ENCODE measurements at places on chromosomes 6 and 20. TPM values are rescaled to one million over a fixed set of nuclear protein-coding genes. Genes with fewer than 3 reads are reported as not detected.

GOPC gene
- 45.0 TPM for total RNA-seq

TLDC2 gene
- not detected for total RNA-seq

DEFB124 gene
- not detected for total RNA-seq

FOXP4 gene
- 43.7 TPM for total RNA-seq

MED23 gene
- total RNA-seq, result 28.3 TPM

DNA sequence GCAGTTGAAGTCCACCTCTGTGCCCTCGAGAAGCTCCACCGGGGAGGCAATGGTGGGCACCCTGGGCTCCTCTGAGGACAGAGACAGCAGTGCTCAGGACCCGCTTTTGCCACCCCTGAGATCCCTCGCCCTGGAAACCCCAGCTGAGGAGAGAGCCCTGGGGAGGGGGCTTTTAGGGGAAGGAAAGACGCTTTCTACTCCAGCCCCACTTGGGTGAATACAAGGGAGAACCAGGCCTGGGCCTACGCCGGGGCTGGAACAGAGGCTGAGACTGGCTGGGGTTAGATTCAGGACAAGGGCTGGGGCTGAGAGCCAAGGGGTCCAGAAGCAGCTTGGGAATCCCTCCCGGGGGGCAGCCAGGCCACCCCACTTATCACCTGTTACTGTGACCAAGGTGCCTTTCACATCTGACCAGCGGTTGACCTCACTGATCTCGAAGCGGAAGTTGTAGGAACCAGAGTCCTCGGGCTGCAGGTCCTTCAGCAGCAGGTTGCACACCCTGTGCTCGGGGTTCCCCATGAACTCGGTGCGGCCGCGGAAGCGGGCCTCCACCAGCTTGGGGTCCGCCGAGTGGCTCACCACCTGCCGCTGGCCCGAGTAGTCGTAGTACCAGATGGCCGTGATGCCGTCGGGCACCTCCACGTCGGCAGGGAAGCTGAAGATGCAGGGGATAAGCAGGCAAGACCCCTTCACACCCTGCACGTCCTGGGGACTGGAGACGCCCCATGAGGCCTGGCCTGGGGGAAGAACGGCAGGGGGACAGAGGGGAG lies 6.2 kb downstream of the SIGLEC1 start:
- no peaks in the 10 kb centered on the region for H3K4me1 ChIP-seq
- no peak overlapping the region for H3K4me3 ChIP-seq
- H3K27me3 ChIP-seq, result no peaks in the 10 kb centered on the region
- H3K36me3 ChIP-seq, result no peaks in the 10 kb centered on the region
- no peak overlapping the region for H3K27ac ChIP-seq
- no peak for DNase-seq

DNA sequence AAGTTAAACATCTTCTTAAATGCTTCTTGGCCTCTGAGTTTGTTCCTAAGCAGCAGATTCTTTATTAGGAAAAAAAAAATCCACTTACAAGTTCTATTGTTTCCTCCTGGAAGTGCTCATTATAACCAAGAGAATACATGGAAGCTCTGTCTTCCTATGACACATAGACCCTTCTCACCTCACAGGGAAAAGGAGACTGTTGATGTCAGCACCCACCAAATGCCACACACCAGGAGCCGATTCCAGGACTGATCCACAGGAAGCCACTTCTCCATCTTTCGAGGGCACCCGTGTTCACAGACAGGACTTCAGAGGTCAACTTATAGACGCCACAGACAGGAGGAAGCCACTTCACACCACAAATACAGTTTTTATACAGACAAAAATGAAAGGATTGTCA lies 13.4 kb upstream of the BNIP5 start:
- peak overlapping the region; percentile 96 for H3K27ac ChIP-seq
- no peaks in the 10 kb centered on the region for H3K36me3 ChIP-seq
- peaks cover 23% of the 10 kb centered on the region for H3K4me1 ChIP-seq
- peak; percentile 52 for DNase-seq

DNA sequence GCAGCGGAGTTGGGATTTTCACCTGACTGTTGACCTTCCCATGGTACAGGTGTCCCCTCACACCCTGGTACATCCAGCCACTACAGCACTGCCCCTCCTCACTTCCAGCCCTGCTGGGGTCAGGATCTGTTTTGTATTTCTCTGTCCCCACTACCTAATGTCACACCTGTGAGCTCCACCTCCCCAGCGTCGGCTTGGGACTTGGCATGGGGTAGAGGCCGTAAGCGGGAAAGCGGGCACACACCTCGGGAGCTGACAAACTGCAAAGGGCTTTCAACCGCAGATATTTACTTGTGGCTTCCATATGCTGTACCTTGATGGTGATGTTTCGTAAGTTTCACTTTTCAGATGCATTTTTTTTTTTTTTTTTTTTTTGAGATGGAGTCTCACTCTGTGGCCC lies 5.4 kb upstream of the CCN5 start:
- DNase-seq, result no peak
- H3K4me3 ChIP-seq, result no peak overlapping the region
- no peaks in the 10 kb centered on the region for H3K36me3 ChIP-seq
- peaks cover 5% of the 10 kb centered on the region for H3K4me1 ChIP-seq

DNA sequence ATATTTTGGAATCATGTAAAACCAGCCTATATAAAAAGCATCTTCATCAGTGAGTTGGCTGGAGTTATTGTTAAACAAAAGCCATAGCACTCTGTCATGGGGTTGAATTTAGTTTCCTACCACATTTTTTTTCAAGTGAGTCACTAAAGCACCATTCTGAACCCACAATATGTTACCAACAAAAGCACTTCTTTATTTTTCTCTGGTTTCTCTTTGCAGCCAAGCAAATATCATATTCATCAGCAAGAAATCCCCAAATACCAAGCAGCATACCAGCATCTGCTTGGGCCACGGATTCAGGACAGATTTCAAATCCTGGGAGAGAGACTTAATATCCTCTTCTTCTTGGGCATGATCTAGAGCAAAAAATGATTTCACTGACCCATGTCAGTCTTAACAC lies 441.4 kb downstream of the BCKDHB start:
- peak overlapping the region; percentile 76 for H3K27ac ChIP-seq
- peak; percentile 93 for DNase-seq
- no peaks in the 10 kb centered on the region for H3K27me3 ChIP-seq
- no peaks in the 10 kb centered on the region for H3K36me3 ChIP-seq
- H3K4me1 ChIP-seq, result peaks cover 24% of the 10 kb centered on the region

DNA sequence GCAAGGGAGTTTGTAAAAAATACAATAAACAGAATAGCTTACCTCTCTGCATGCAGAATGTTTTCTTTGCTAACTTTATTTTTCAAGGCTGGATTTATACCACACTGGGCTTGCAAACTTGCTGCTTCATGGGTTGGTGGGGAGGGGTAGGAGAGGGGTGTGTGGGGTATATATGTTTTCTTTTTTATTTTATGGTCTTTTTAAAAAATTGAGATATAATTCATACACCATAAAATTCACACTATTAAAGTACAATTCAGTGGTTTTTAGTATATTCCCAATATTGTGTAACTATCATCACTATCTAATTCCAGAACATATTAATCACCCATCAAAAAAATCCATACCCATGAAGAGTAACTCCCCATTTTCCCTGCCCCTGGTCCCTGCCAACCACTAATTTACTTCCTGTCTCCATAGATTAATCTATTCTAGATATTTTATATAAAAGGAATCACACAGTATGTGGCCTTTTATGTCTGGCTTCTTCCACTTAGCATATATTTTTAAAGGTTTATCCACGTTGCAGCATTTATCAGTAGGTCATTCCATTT lies 14.3 kb upstream of the TRPC4AP start:
- DNase-seq, result no peak
- H3K36me3 ChIP-seq, result no peaks in the 10 kb centered on the region
- no peak overlapping the region for H3K27ac ChIP-seq
- H3K27me3 ChIP-seq, result no peaks in the 10 kb centered on the region

GRCh38 chr6:1538369-1538768 lies 71.3 kb upstream of the FOXC1 start:
- no peak overlapping the region for H3K27ac ChIP-seq
- DNase-seq, result no peak
- H3K36me3 ChIP-seq, result no peaks in the 10 kb centered on the region
- H3K4me1 ChIP-seq, result peaks cover 3% of the 10 kb centered on the region

Measured in astrocyte (in vitro differentiated cells and primary cell).